Inflammatory macrophage (primary cell): ENCODE measurements at places on chromosomes 4 and X.

DNA sequence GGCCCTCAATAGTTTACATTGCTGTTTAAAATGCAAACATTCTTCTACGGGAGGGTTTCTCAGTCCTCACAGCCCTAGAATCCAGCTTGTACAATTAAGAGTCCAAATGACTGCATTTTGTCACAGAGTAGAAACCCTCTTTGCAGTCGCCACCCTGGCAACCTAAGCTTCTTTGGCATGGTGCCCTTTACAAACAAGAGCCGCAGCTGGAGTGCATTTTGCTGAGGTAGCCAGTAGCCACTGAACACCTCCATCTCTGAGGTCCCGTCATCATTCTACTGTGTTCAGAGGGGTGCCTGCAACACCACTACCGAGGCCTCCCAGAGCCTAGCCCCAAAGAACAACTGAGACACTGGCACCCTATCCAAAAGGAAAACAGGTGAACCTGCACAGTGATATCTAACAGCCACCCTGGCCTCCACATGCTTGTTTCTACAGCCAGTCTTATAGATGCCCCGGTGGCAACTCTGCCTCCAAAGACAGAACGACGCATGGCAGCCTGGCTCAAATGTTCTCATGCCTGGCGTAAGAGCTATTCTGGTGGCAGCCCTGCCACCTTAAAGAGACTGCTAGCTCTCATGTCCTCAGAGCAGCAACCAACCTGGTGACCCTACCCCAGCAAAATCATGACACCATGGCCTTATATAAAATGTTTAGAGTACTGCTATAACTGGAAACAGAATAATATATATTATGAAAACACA is 801.9 kb downstream of the TECRL start:
- DNase-seq, result no peak

DNA sequence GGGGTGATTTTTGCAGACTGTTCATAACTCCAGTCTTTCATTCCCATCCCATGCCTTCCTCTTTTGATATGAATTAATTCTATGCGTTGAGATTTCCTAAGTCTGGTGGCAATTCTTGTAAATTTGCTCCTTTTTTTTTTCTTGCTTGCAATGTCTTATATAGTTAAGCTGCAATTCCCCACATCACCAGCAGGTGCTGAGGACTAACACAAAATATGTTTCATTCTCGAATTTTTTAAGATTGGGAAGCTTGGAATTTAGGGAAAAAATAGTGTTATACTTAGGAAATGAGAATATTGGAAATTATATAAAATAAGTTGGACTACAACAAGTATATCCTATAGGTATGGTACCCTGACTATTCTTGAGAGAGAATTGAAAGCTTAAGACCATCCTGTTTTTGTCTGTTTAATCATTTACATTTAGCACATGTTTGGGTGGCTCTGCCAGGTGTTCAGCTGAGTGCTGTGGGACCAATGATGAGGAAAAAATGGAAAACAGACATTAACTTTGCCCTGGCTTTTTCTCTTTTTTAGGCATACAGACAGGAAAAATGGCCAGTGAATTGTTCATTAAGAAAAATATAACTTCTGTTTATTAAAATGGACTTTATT is 30.2 kb downstream of the AFF2 start:
- DNase-seq, result peak; percentile 18

GRCh38 chr4:23290656-23291055 is 597.9 kb downstream of the GBA3 start:
- DNase-seq, result no peak

DNA sequence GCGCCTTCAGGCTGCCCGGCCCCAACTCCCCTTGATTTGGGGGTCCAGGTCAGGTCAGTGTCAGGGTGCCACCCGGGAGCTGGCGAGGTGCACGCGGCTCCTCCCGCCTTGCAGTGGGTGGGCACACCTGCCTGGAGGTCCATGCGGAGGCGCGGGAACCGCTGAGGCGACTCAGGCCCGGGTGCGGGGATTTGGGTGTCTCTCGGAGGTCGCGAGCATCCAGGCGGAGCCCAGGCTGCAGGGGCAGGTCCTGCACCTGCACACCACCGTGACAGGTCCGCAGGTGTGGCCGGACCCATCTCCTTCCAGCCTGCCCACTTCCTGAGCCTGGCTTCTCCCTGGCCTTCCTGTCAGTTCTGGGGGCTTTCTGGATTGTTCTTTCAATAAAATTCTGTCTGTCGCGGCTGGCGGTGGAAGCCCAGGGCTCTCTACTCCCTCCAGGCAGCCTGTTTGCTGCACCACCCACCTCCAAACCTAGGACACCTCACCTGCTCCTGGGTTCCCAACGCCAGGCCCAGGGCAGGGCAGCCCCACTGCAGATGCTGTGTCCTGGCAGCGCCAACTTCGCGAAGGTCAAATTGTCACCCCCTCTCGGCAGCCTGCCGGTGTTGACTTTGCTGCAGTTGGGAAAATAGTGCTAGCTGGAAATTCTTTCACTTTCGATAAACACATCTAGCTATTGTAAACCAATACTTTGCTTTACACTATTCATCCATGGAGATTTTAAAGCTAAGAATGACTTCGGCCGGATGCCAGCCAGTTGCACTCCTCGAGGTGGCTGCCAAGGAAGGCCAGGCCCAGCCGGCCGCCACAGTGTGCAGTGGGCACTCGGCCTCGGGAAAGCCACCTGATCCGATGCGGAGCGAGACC is 35.9 kb downstream of the FGFRL1 start:
- no peak for DNase-seq

- no peak for DNase-seq
Observed at GRCh38 chr4:186829740-186830449, 106.2 kb upstream of the FAT1 start.

DNA sequence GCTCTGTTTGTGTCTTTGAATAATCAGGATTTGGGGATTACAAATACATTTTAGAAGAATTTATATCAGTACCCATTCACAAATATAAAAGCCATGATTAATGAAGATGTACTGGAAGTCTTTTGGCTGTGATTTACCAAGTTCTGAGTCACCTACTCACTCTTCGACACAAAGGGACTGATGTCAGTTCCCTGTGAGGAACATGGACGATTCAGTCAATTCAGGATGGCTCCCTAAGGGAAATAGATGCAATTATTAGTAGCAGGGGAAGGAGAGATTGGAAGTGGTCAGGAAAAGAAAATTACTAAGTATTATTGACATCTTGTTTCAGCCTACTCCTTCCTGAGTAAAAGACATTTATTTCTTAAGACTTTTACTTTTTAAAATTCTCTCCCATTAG is 550.7 kb upstream of the SLIT2 start:
- DNase-seq, result no peak

GRCh38 chr4:10554694-10555093 is 97.5 kb upstream of the ZNF518B start:
- DNase-seq, result peak; percentile 75

- DNase-seq, result no peak
Observed at GRCh38 chr4:88002786-88003185, 4.6 kb upstream of the PKD2 start.

GRCh38 chr4:80566203-80566872 is 230.8 kb downstream of the CFAP299 start:
- no peak for DNase-seq

GRCh38 chr4:76784237-76784636 is 113.7 kb downstream of the SOWAHB start:
- no peak for DNase-seq

DNA sequence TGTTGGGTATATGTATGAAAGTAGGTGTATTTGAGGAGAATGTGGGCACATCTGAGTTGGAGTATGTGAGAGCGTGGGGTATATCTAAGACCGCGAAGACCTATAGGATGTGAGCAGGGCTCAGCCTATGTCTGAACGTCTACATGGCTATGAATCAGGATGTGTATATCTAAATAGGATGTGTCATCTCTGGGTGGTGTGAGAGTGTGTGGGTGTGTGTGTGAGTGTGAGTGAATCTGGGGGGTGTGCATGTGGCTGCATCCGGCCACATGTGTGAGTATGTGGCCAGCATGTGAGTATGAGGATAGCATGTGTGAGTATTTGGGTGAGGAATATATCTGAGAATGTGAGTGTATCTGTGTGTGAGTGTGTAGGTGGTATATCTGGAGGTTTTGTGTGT is 7.7 kb downstream of the GPR173 start:
- no peak for DNase-seq

DNA sequence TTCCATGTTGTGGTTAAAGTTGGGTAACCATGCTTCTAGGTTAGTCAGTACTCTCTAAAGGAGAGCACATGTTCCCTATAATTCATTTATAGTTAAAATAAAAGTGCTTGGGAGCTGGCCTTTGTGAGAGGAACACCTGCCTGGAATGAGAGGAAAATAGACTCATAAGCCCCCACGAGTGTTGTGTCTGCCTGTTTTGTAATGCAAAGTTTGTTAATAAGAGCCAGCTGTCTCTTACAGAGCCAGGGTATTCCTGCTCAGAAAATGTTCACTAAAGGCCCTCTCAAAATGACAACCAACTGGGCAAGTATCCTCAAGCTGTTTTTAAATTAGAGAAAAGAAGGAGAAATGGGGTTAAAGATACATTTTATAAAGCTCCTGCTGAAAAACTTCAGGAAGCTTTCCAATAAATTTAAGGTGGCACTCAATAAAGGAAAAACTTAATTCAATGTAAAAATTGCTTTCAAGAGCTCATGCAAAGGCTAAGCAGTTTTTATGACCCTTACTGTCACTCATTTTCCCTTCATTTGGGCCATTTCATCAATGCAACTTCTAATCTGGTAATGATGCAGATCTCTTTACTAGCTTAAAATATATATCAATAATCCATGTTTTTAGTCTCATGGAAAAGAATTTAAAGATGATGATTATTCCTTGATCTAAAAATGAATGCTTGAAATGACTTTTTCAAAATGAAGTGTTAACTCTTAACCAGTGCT is 793.6 kb downstream of the STPG2 start:
- DNase-seq, result no peak

- DNase-seq, result no peak
Observed at GRCh38 chr4:96558466-96558865, 718.6 kb downstream of the PDHA2 start.

- peak; percentile 75 for DNase-seq
Observed at GRCh38 chr4:102825261-102826091, 1.9 kb downstream of the UBE2D3 start.

GRCh38 chr4:153266988-153267387 is 62.7 kb downstream of the TRIM2 start:
- no peak for DNase-seq

DNA sequence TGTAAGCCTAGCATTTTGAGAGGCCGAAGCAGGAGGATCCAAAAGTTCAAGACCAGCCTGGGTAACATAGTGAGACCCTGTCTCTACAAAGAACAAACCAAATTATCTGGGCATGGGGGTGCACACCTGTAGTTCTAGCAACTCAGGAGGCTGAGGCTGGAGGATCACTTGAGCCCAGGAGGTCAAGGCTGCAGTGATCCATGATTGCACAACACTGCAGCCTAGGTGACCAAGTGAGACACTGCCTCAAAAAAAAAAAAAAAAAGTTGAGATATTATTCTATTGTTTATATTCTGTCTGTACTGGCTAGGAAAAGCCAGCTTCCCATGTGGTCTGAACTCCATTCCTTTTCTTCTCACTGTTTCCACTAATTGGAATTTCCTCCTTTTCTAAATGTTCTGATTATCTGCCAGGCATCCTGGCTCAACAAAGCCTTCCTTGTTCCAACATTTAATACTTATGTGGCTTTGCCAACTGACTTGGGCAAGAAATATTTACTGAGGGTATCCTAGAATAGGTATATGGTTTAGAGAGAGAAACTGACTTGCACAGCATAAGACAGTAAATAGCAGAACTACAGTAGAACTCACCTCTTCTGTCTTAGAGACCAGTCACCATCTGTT is 175.2 kb upstream of the ADAMTS3 start:
- DNase-seq, result no peak

DNA sequence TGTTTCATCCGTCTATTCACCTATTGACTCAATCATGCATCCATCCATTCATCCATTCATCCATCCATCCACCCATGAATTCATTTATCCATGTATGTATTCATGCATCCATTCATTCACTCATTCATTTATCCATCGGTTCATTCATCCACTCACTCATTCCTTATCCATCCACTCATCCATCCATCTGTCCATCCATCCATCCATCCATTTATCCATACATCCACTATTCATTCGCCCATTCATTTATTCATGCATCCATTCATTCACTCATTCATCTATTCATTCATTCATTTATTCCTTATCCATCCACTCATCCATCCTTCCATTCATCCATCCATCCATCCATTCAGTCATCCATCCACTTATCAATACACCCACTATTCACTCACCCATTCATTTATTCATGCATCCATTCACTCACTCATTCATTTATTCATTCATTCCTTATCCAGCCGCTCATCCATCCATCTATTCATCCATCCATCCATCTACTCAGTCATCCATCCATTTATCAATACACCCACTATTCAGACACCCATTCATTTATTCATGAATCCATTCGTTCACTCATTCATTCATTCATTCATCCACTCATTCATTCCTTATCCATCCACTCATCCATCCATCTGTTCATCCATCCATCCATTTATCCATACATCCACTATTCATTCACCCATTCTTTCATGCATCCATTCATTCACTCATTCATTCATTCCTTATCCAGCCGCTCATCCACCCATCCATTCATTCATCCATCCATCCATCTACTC is 11.2 kb downstream of the P2RY8 start:
- no peak for DNase-seq

DNA sequence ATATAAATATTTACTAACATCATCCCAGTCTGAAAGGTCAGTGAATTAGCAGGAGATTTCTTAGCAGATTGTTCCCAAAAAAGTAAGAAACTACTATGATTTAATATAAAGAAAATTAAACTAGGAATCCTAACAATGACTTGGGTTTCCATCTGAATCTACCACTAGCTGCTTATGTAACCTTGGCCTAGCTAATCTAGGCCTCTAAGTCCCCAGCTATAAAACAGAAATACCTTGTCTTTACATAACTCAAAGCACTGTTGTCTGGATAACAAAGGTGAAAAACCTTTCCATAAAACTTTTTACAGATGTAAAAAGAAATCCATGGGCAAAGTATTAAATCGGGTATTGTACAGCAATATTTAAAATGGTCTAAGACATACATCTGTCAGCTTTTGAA is 3.0 kb downstream of the FBXL5 start:
- DNase-seq, result no peak

- DNase-seq, result no peak
Observed at GRCh38 chr4:13918110-13918509, 290.6 kb upstream of the BOD1L1 start.

- DNase-seq, result no peak
Observed at GRCh38 chr4:95510145-95510544, 38.6 kb downstream of the UNC5C start.

DNA sequence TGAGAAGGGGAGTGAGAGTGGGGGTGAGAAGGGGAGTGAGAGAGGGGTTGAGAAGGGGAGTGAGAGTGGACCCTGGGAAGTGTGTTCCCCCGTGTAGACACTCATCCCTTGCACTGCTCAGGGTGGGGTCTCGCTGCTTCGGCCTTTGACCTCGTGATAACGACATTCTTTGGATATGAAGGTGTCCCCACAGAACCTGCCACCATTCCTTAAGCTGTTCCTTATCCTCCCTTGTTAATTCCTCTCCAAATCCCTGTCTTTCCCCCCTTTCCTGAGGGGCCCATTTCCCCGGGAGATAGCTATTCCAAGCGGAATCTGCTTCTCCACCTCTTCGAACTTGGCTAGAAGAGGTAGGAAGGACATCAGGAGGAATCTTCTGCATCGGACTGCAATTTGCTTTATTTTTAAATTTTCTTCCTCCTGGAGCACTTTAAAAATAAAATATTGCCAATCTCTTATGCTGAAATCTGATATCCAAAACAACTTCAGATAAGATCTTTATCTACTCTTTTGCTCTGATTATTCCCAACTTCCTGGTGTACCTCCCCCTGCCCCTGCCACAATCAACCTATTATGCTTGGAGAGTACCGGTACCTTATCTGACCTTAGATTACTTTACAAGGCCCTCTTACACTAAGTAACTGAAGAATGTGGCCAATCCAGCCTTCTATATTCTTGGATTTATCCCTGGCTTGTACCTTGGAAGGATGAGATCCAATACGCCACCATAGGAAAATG is 15.6 kb downstream of the TRIML1 start:
- no peak for DNase-seq
